ENCODE measurements at places on chromosomes 4 and X.

DNA sequence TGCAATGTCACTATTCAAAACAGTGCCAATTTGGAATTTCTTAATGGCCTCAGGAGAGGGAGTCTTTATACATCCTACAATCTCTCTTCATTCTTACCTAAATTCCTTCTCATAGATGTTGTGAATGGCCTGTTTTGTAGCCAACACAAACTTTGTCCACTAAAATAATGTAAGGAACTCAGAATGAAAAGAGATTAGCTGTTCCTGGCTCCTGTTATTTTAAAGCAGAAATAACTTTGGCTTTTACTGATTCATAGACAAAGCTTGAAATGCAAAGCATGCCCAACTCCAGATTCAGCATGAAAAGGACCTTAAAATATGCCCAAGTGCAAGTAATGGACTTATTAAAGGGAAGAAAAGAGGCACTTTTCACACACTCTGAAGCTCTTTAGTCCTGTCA lies 146.0 kb upstream of the GPC4 start:
- no peak for DNase-seq

DNA sequence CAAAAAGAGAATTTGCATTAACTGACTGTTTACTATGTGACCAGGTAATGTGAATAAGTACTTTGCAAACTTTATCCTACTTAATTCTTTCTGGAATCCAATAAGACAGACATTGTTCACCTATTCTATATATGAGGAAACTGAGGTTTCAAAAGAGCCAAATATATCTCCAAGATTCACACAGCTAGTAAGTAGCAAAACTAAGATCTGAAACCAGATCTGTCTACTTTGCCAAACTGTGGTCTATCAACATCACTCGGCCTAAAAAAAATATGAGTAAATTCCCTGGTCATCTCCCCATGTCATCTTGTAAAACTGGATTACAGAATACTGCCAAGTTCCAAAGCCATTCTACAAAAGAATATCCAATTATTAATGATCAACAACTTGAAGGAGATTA lies 52.8 kb downstream of the ANAPC10 start:
- DNase-seq, result no peak

- no peak for DNase-seq
Observed at GRCh38 chr4:182307746-182308145, 64.5 kb downstream of the TENM3 start.

DNA sequence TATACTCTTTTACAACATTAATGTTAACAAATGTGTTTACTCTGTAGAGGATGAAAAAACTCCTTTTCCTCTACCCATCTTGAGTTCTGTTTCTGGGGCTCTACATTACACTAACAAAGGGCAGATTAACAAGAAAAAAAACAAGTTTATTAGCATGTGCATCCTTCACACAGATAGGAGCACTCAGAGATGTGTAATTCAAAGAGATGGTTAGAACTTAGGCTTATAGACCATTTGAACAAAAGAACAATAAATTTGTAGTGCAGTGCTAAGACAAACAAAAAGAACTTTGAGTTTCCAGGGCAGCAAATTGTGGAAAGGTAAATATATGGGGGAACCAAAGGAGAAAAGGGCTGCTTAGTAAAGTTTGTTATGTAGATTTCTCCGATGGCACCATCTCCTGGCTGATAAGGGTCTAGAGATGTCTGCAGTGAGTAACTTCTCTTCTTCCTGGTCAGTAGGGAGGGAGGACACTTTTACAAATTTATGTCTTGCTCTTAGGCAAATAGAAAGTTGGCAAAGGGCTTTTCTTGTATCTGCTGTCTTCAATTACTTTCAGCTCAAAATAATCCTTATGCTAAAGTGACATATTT lies 1249.9 kb upstream of the TENM3 start:
- DNase-seq, result no peak
